ENCODE measurements at places on chromosomes 4 and X.

- no peak for DNase-seq
These were observed 260.1 kb upstream of the FTHL17 start for GRCh38 chrX:31331928-31332327.

DNA sequence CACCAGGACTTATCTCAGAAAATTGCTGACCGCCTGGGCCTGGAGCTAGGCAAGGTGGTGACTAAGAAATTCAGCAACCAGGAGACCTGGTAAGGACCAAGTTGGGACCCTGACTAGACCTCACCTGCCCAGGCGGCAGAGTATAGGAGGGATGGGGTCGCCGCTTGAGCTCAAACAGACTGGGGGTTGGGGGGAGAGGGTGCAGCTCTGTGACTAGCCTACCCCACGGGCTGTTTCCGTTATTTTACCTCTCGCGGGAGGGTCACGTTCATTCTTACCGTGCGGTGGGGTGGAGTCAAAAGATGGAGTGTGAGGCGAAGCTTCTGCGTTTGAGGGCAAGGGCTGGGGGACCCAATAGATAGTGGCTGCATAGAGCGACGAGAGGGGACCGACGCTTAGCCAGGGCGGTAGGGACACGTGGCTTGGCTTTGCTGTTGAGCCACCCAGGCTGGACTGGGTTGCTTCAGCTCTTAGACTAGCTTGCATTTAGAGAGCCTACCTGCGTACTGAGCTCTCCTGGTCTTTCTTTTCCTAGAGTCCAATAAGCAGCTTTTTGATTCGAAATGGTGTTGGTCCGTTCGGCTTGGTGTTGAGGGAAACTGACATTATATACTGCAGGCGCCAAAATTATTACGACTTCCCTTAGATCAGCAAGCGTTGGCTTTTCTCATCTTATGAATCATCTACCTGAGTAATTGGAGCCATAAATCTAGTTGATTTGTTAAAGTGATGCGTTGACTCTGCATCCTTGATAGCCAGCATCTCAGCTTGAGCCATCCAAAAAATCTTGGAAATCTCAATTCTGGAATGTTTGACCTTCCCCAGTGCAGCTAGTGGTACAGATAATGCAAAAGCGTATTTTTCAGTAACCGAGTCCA, 591 bp downstream of the PRPS1 start:
- DNase-seq: peak; percentile 88

DNA sequence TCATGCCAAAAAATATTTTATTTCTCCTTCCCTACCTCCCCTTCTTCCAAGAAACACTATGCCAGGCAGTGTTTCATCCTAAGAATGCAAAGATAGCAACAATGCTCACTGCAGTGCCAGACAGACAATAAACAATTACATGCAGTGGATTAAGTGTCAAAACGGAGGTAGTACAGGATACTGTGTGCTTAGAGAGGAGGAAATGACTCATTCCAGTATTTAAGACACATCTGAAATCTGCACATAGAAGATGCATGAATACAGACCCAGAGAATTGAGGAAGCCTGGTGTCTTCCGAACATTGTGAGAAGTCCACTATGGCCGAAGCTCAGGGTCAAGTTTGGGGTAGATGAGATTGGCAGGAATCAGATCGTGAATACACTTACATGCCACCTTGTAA, 326.4 kb downstream of the PPP3CA start:
- no peak for DNase-seq

DNA sequence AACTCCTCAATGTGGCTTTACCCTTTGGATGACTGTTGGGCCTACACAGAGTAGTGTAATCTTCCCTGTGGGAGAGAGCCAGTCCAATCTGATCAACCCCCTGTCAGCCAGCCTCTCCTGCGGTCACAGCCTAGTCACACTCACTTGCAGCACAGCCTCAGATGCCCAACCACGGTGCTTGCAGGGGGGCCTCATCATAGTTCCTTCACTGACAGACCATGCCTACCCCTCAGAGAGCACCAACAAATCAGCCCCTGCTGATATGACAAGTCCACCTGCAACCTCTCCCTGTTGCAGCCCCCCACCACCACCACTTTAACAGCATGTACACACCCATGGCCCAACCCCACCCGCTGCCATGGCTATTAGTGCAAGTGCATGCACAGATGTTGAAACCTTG, 146.8 kb downstream of the HMGN5 start:
- DNase-seq: no peak

GRCh38 chr4:40288566-40288965, 46.6 kb upstream of the CHRNA9 start:
- no peak for DNase-seq

GRCh38 chr4:162683659-162684370, 482.9 kb downstream of the NAF1 start:
- no peak for DNase-seq

DNA sequence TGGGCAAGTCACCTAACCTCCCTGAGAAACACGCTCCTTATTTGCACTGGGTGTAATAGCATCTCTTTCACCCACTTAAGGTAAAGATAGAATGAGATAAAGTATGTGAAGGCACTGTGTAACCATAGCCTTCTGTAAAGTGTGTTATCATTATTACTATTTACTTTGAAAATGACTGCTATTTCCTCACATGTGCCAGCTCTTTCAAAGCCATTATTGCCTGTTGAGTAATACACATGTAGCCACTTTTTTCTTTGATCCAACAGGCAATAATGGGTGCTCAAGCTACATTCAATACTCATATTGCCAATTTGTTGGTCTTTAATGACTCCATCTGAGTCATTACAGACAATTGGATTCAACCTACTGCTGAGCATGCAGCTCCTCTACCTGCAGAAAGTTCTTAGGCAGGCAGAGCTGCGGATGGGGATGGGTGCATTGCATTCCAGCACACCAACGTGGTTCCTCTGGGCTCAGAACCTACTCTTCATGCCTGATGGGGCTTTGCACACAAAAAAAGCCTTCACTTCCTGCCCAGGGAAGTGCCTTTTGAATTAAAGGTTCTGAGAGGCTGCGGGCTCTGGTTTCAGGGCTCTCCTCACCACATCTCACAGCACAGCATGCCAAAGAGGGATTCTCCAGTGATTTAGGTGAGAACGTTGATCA, 9.7 kb downstream of the PTCHD1 start:
- DNase-seq: no peak

- DNase-seq: no peak
These were observed 99.8 kb upstream of the TEX13D start for GRCh38 chrX:124232523-124233201.

DNA sequence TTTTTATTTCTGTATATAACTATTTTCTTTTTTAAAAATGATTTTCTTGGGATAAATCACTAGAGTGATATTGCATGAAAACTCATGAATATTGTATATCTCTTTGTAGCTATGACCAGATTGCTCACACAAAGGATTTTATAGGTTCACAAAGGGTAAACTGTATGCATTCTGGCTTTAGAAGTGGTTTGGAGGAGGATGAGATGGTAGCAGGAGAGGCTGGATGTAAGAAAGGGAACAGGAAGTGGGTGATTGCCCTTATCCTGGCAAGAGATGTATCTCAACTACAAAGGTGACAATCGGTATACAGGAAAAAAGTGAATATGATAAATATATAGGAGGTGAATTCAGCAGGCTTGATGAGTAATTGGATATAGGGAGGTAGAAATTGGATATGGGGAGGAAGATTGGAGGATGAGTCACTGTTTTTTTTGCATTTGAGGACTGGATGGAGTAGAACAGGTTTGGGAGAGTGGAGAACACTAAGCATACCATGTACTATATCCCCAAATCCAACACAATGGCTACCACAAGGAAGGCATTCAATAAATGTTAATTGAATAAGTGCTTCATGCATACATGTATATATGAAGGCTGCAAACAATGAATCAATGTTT, 9.9 kb downstream of the FGG start:
- no peak for DNase-seq

DNA sequence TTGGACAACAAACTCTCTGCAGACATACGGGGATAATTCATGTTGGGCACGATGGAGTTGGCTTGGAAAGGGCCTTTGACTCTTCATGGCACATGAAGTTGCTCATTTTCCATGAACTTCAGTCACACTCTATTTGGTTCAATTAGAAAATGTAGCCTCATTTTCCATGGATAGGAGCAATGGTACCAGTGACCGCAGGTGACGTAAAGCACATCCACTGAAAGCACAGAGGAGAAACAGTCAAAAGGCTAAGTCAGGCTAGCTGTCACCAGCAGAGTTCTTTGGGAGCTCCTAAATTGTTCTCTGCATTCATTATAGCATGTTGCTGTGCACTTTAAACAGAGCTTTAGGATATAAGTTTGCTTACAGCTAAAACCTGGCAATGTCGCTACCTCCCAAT, 39.9 kb upstream of the MAP3K15 start:
- no peak for DNase-seq

- DNase-seq: no peak
These were observed 12.4 kb upstream of the FRYL start for GRCh38 chr4:48792348-48793006.

DNA sequence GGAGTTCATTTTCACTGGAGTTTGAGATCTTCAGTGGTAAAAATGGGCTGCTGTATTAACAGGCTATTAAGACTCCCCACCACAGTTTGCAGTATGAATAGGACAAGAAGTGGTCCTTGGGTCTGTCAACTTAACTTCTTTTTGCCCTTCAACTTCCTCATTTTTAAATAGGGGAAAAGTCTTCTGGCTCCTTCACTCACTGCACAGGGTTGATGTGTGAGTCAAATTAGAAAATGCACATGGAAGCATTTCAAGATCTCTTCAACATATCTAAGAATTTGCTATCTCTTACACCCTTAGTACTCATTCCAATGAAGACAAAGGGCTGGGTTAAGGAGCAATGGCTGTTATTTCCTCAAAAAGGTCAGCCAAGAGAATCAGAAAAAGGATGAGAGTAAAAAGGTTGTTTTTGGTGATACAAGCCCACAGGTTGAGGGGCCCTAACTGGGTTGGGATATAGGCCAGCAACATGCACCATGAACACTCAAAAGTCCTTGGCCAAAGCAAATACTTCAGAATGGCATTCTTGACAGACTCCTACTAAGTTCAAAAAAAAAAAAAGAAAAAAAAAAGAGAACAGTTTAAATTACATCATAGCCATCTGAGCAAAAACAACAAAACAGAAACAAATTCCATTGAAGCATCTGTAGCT, 13.4 kb downstream of the PDE5A start:
- no peak for DNase-seq

GRCh38 chr4:121370729-121371325, 10.0 kb downstream of the QRFPR start:
- peak; percentile 29 for DNase-seq

DNA sequence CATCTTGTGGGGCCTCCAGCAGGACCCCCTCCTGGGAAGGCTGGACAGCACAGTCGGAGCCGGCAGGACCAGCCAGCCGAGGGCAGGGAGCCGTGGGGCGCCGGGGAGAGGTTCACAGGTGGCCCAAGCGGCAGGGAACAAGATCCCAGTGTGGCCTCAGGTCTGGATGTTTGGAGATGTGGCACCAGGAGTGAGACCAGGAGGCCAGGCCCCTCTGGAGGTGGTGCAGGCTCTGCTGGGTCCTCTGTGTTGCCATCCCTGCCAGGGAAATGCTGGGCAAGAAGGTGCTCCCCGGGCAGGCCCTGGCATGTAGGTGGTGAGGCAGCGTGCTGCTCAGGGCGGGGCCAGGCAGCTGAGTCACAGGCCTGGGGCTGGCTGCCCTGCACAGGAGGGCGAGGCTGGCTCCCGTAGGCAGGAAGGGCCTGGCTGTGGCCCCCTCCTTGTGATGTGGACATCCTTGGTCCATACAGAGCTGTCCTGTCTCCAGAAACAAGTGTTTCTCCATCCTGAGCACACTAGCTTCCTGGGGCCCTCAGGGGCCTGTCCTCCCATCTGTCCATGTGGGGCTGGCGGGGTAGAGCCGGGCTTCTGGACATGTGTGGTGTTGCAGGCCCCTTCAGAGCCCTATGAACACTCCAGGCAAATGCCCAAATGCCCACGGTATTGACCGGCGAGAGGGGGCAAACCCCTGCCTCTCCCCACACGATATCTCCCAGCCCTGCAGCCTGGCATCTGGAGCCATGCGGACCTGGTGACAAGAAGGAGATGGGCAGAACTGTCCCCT, 4.8 kb upstream of the HGFAC start:
- DNase-seq: no peak

GRCh38 chr4:24795666-24796381, 451 bp downstream of the SOD3 start:
- no peak for DNase-seq

- DNase-seq: no peak
These were observed 4.7 kb upstream of the FATE1 start for GRCh38 chrX:151711154-151711553.

DNA sequence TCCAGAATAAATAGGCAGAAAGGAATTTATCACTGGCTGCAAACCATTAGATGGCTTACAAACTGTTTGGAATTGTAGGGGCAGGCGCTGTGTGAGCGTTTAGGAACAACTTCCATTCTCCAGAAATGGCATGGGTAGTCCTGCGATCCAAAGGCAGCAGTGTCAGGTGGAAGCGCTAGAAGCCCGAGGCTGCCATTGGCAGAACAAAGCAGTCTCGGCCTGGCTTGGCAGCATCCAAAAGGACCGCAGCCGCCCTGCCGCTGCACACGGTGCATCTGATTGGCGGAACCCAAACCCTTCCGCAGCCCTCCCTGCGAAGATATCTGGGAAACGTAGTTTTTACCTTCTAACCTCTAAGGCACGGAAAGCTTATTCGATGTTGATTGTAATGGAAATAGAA, 23.6 kb upstream of the YTHDC1 start:
- peak; percentile 64 for DNase-seq

DNA sequence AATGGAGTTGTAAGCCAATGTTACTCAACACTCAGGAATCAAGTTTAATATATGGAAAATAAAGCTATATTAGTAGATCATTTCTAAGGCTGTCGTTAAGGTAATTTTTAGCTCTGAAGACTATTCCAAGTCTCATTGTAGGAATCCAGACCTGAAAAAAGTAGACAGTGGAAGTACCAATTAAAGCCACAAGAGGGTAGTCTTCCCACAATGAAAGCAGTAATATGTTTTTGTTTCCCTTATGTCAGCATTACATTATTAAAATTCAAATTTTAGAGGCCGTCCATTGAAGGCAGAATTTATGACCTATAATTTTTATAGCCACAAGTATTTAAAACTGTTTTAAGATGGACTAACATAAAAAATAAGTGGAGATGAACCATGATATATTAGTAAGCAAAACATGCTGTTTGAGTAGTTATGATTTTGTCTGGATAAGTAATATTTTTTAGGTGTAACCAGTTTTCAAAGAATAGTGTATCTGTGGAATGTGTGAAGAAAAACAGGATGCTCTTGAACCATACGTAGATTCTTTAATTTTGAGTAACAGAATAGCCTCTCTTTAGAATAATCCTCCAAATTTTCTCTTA, 372.6 kb upstream of the TECRL start:
- no peak for DNase-seq

DNA sequence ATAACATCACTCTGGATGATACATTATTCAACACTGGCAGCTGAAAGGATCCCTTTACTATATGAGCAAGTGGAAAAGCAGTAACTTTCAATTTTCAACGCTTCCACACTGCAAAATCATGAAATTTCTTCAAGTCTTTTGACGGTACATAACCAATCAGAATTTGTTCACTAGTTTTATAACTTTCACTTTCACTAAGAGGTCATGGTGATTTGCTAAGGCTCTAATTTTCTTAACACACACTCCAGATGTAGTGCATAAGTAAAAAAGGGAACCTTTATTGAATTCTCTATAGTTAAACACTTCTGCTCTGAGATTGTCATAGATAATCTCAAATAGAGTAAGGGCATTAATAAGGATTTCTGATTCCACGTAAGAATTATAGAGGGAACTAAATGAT, 4.1 kb downstream of the ARMCX2 start:
- DNase-seq: no peak

GRCh38 chr4:66032571-66032970, 362.3 kb upstream of the EPHA5 start:
- no peak for DNase-seq

GRCh38 chr4:159856451-159856850, 753.6 kb downstream of the RAPGEF2 start:
- DNase-seq: no peak

GRCh38 chrX:11382930-11383329, 89.7 kb downstream of the AMELX start:
- DNase-seq: no peak
